HAP-1 (cell line): ENCODE measurements at places on chromosomes 1 and 21.

DNA sequence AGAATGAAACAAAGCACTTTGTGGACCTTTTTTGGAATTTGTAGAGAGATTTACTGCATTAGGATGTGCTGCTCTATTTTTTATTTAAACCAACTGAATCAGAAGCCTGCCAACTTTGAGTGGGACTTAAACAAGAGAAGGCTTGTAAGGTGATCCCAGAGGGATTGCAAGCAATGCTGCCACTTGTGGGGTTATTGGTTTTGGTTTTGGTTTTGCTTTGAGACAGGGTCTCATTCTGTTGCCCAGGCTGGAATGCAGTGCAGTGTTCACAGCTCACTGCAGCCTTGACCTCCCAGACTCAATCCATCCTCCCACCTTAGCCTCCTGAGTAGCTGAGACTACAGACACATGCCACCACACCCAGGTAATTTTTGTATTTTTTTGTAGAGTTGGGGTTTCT is 32.2 kb upstream of the GNG5 start:
- DNase-seq, result no peak

DNA sequence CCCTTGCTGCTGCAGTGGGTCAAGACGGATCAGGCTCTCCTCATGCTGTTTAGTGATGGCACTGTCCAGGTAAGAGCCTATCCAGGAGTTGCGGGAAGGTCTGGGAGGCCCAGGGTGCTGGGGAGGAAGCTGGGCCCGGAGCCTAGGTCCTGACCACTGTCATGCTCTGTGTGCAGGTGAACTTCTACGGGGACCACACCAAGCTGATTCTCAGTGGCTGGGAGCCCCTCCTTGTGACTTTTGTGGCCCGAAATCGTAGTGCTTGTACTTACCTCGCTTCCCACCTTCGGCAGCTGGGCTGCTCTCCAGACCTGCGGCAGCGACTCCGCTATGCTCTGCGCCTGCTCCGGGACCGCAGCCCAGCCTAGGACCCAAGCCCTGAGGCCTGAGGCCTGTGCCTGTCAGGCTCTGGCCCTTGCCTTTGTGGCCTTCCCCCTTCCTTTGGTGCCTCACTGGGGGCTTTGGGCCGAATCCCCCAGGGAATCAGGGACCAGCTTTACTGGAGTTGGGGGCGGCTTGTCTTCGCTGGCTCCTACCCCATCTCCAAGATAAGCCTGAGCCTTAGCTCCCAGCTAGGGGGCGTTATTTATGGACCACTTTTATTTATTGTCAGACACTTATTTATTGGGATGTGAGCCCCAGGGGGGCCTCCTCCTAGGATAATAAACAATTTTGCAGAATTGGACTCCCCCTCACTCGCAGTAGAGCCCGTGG is 1.7 kb downstream of the DYNLT4 start:
- no peak for DNase-seq

DNA sequence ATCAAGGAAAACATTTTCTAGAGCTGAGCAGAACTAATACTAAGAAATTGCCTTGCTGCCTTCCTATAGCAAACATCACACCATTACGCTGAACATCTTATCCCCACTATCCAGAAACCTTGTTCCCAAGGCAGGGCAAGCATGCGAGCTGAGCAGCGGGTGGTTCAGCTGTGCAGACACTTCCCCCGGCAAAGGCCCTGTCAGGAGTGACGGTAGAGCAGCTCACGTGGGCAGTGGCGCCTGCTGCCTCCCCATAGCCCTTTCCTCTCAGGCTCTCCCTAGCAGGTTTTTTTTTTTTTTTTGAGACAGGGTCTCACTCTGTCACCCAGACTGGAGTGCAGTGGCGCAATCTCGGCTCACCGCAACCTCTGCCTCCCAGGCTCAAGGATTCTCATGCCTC is 13.7 kb upstream of the ANGPTL7 start:
- DNase-seq, result no peak

DNA sequence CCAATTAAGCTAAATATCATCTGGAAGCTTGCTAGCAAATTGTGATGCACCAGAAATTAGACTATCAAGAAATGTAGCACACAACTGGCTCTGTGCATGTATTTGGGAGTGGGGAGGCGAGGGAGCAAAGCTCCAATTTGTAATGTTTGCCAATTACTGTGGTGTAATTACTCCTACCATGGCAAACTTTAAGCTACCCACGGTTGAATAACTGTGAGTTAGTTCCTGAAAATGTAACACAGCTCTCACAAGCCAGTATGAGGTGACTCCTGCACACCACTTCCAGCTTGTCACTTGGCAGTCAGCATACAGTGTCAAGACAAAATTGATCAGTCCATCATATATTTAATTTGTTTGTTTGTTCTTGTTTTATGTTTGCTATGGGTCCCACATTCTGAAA is 141.2 kb downstream of the TM2D1 start:
- no peak for DNase-seq

DNA sequence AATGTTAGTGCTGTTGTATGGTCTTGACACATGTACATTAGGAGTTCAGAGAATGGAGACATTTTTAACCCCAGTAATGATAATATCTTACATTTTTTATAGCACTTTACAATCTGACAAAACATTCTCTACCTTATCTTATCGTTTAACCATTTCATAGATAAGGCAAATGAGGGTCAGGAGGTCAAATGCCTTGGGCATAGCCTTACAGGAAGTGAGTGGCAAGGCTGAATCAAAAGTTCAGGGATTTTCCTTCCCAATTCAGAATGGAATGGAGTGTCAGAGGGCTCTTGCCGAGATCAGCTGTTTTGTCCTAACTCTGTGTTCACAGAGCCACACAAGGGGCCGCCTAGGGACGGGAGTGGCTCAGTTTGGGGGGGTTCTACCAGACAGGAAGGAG is 57.6 kb upstream of the AK4 start:
- no peak for DNase-seq

GRCh38 chr1:11339346-11340232 is 66.6 kb downstream of the UBIAD1 start:
- peak; percentile 50 for DNase-seq

GRCh38 chr21:36566644-36567043 is 86.7 kb upstream of the CLDN14 start:
- DNase-seq, result no peak

DNA sequence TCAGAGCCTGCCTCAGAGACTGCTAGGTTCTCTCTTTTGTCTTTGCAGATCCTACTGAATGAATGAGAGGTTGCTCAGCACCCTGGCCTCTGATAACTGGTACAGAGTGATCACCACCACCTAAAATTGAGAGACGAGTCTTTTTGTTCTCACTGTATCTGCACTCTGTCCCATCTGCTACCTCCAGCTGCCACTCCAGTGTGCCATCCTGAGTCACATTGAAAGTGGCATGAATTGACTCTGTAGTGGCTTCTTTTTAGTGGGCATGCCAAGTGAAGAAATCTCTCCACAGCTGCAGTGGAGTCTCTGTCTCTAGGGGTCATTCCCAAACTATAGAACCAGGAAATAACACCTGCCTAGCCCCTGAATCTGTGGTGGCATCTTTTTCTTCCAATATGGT is 14.7 kb downstream of the CAMK1G start:
- no peak for DNase-seq
